ENCODE measurements at places on chromosomes 12 and 14. TPM values are rescaled to one million over a fixed set of nuclear protein-coding genes. Genes with fewer than 3 reads are reported as not detected.
A peak's percentile ranks its signal among the peaks of the same experiment; 100 is the strongest.

DNA sequence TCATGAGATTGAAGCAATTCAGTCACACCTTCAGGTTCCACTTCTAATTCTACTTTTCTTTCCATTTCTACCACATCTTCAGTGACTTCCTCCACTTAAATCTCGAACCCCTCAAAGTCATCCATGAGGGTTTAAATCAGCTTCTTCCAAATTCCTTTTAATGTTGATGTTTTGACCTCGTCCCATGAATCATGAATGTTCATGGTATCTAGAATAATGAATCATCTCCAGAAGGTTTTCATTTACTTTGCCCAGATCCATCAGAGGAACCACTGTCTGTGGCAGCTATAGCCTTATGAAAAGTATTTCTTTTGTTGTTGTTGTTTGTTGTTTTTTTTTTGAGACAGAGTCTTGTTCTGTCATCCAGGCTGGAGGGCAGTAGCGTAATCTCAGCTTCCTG lies 7.6 kb downstream of the RXYLT1 start:
- H3K27me3 ChIP-seq = no peaks in the 10 kb centered on the region
- no peak for DNase-seq
- no peaks in the 10 kb centered on the region for H3K4me1 ChIP-seq
- no peak overlapping the region for H3K27ac ChIP-seq

Gene WNT1
- not detected for total RNA-seq

DNA sequence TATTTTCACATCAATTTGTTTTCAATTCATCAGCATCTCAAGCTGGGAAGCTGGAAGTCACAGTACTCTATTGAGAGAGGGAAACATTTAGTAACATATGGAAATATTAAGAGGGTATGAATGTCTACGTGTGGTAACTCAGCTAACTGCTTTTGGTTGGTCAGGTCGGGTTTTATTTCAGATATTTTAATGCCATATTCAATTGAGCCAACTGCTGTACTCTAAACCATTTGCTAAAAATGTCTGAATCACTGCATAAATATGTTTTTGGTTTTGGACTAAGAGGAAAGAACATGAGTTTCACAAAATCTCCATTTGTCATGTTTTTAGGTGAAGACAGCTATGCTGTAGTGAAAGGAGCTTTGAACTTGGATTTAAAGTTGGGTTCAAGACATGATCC lies 18.9 kb upstream of the PPFIBP1 start:
- no peak overlapping the region for H3K4me3 ChIP-seq
- H3K36me3 ChIP-seq = no peaks in the 10 kb centered on the region
- no peaks in the 10 kb centered on the region for H3K4me1 ChIP-seq
- DNase-seq = no peak

Gene PTCSC3
- not detected for total RNA-seq

DNA sequence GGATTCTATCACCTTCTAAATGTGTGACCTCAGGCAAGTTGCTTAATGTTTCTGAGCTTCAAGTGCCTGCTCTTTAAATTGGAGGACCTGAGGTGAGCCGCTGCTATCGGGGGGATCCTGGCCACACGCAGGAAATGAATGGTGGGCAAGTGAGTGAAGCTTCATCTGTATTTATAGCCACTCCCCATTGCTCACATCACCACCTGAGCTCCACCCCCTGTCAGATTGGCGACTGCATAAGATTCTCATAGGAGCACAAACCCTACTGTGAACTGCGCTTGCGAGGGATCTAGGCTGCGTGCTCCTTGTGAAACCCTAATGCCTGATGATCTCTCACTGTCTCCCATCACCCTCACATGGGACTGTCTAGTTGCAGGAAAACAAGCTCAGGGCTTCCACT lies 158.6 kb upstream of the CCND2 start:
- H3K27me3 ChIP-seq = no peaks in the 10 kb centered on the region
- DNase-seq = no peak
- H3K27ac ChIP-seq = no peak overlapping the region
- H3K4me3 ChIP-seq = no peak overlapping the region

GRCh38 chr14:22597771-22598098 lies 365 bp upstream of the ABHD4 start:
- H3K4me1 ChIP-seq = peaks cover 21% of the 10 kb centered on the region
- H3K36me3 ChIP-seq = no peaks in the 10 kb centered on the region
- DNase-seq = no peak
- peak overlapping the region; percentile 75 for H3K4me3 ChIP-seq
- H3K27ac ChIP-seq = peak overlapping the region; percentile 88
- no peaks in the 10 kb centered on the region for H3K27me3 ChIP-seq

Gene RTN1
- 11.2 TPM for total RNA-seq

All from body of pancreas (tissue), 4 donors.